ENCODE measurements at places on chromosomes 2 and 18.

DNA sequence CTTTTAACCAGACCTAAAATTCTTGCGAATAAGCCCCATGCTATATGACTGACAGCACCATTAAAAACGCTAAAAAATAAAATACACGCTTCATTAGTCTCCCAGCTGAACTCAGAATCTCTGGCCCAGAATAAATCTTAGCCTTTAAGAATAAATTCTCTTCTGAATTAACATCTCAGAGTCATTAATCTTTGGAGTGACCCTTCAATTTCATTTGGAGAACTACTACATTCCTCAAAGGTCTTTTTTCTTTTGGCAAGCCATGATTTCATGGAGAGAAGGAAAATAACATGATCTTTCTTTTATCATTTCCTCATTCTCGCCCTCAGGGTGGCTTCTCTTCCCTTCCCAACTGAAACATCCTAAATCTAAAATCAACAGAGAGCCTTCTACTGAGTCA, 259.0 kb downstream of the AFF3 start:
- DNase-seq, result peak; percentile 39

DNA sequence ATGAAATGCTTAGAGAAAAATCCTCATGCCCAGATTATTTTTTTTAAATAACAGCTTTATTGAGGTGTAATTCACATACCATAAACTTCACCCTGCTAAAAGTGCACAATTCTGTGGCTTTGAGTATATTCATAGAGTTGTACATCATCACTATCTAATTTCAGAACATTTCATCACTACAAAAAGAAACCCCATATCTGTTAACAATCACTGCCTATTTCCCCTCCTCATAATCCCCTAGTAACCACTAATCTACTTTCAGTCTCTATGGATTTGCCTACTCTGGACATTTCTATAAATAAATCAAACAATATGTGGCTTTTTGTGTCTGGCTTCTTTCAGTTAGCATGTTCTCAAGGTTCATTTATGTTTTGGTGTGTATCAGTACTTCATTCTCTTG, 51.4 kb downstream of the OSBPL1A start:
- DNase-seq, result peak; percentile 74

DNA sequence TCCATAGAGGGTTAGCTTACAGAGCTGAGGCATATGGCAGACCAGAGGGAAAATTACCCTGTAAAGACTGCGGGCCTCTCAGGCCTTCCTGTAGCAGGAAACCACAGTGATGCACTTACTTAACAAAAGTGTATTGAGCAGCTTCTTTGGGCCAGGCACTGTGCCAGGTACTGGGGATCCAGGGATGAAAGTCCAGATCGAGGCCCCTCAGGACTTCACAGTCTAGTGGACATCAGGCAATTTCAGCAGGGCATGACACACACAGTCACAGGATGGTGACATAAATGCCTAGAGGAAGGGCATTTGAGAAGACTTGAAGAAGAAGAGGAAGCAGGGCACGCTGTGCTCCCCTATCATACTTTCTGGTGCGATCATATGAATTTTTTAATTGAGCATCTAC, 71.7 kb downstream of the MARCO start:
- DNase-seq, result no peak

- peak; percentile 68 for DNase-seq
Measured at GRCh38 chr18:36688020-36688965, 140.5 kb downstream of the TPGS2 start.

DNA sequence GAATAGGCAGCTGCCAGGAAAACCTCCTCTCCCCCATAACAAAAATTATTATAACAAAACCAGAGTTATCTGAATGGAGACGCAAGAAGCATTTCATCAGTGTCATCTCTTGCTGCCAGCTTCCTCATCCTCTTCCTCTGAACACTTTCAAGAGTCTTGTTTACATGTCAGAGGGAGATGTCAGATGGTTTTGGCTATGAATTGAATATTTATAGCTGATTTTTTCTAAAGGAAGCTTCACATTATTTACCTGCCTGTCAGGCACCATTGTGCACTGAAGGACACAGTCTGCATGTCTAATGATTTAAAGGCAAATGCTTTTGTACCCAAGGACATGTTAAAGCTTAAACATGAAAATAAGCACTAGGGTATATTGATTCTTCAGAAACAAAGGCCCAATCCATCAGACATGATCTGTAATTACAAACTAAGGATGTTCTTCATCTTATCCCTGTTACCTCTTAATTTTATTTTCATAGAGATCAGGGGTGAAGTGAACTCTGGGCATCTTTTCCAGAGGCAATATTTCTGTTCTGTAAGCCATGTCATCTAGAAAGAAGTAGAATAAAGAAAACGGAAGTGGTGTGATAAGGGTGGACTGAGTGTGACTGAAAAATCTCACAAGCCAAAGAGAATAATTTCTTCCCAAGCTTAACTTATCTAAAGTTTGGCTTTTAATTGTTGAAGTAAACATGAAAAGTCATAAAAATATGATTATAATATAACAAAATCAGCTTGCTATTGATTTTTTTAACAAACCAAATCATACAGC, 168.7 kb downstream of the ANKRD44 start:
- no peak for DNase-seq

GRCh38 chr2:20191714-20192569, 33.0 kb downstream of the SDC1 start:
- no peak for DNase-seq

- DNase-seq, result peak; percentile 56
Measured at GRCh38 chr18:25759111-25759510, 331.3 kb downstream of the SS18 start.

DNA sequence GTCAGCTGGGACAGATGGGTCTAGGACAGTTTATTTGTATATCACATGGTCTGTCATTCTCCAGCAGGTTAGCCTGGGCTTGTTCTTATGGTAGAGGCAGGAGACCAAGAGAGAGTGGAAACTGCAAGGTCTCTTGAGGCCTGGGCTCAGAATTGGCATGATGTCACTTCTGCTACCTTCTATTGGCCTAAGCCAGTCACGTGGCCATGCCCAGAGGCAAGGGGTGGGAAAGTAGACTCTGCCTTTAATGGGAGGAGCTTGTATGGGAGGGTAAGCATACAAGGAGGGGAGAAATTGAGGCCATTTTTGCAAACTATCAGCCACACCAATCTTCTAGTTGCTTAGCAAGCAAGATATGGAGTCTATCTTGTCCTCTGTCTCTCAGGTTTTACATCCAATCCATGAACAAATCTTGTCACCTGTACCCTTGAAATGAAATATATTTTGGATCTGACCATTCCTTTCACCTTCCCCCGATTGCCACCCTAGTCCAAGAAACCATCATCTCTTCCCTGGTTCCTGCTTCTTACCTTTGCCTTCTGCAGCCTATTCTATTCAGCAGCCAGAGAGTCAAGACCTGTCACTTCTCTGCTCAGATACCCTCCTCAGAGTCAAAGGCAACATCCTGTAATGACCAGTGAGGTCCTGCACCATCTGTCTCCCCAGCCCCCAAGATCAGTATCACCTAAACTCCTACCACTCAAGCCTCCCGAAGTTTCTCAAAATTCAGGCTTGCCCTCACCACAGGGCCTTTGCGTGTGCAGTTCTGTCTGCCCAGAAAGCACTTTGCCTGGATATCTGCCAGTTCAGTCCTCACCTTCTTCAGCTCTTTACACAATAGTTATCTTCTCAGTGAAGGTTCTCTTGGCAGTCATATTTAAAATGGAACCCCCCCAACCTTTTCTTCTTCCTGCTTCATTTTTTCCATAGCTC, 240.0 kb downstream of the LOXHD1 start:
- DNase-seq, result no peak

GRCh38 chr2:8095978-8096377, 585.9 kb upstream of the ID2 start:
- no peak for DNase-seq

DNA sequence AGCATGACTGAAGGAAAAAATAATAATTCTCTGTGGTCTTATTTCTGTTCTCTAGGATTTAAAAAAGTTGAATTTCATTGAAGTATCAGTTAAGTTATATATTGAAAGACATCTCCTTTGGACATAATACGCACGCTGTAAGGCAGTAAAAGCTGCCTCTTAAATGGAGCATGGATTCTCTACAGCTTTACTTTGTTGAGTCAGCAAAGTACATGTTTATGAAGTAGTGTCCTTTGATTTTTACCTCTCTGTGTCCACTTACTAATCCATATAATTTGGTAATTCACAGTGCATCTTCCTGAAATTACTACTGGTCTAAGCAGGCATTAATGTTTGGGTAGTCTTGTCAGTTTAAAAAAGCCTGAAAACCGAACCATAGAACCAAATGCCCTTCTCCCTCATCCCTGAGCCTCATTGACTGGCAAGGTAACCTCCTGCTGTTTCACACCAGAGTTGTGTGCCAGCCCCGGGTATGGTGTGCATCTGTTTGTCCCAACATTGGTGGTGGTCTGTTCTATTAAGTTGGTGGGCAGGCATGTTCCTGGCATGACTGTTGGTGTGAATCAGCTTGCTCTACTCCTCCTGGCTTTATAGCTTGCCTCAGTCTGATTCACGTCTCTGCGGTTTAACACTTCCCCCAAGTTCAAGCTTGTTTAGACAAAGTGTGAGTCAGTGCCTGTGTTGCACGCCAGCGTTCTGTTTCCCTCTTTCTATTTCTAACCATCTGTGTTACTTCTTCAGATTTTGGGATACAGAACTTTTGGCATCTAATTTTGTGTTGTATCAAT, 71.0 kb upstream of the ITM2C start:
- DNase-seq, result peak; percentile 99

DNA sequence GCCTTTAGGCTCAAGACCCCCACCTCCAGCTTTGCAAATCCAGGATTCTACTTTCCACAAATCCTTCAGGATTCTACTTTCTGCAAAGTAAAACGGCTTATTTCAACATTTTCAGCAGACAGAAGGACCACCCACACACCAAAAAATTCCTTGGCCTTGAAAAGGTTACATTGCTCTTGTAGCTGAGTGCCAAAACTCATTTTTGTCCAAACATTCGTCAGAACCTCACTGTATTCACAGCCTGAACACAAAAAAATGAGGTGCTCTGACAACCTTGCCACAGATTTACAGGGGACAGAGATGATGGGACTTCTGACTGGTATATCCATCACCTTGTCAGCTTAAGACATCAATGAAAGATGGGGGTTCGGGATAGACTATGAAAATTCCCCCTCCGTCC, 63.0 kb upstream of the COX7A2L start:
- DNase-seq, result peak; percentile 78

DNA sequence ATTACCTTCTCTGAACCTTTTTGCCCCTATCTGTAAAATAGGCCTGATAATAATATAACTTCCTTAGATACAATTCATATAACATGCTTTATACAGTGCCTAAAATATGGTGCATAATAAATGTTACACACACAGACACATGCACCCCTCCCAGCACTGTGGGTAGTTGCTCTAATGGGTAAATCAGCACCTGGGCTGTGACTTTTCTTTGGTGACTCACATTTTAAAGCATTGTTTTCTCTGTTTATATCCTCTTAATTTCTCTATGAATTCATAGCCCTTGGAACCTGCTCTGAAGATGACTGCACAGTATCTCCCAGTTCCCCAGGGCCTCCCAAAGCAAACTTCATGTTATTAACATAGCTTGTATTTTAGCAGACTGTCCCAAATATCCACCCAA, 248.2 kb upstream of the TNP1 start:
- no peak for DNase-seq

DNA sequence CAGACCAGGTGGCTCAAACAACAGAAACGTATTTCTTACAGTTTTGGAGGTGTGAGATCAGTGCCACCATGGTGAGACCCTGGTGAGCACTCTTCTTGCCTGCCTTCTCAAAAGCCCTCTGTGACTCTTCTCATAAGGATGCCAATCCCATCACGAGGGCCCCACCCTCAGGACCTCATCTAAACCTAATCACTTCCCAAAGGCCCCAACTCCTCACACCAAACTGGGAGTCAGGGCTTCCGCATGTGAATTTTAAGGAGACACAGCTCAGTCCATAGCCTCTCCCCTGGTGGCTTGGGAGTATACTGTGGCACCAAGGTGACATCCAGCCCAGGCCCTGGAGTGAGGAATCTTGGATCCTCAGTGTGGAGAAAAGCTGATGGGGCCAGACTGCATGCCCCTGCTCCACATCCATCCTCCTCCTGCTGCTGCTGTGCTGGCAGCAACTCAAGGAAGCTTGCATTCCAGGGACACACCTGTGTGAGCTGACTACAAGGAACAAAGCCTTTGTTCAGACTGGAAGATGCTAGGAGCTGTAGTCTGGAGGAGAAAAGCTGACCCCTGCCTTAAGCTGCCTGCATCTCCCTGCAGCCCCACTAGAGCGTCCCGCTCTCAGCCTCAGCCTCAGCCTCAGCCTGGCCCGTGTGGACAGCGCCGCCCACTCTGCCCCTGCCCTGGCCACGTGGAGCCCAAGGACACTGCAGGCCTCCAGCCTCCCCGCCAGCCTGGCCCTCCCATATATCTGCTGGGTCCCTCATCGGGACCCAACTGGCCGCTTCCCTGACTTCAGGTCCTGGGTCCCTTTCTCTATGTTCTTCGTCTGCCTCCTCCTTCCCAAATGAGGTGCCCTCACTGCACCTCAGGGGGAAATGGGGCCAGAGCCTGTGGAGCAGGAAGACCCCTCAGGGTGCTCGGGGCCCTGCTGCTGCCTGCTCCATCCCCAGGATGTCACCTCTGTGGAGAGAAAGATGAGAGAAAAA, 87.8 kb upstream of the RAB6C start:
- no peak for DNase-seq

DNA sequence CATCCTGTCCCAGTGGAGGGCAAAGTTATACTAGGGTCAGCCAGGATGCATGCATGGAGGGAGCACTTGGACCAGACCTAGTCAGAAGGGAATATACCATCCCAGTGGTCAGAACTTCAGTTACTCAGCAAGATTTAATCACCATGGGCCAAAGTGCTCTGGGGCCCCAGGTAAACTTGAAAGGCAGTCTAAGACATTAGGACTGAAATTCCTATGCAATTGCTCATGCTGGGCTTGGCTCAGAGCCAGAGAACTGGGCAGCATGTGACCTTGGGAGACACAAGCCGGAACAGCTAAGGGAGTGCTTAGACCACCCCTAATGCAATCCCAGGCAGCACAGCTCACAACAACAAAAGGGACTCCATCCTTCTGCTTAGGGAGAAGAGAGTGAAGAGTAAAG, 401.3 kb downstream of the KCNJ3 start:
- no peak for DNase-seq

GRCh38 chr2:77807531-77808215, 285.5 kb upstream of the LRRTM4 start:
- DNase-seq, result no peak

- peak; percentile 45 for DNase-seq
Measured at GRCh38 chr18:46480226-46480625, 176.8 kb downstream of the LOXHD1 start.

GRCh38 chr18:35387152-35387571, 10.0 kb upstream of the ZNF396 start:
- DNase-seq, result peak; percentile 28

DNA sequence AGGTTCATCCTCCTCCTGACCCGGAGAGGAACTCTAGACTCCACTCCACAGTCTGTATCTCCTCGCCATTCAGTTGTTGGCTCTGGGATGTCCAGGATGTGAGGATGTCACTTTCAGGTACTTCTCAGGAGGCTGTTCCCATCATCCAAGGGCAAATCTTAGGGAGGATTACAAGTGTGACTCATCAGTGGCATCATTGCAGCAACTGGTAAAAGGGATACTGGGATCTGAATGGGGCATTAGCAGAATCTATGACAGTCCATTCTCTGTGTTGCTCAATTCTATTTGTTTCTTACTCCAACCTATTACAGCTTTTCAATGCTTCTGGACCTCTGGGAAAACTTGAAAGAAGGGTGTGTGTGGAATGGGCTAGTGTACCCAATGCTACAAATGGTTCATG, 81.5 kb upstream of the FN1 start:
- no peak for DNase-seq

GRCh38 chr2:101107241-101107640, 43.9 kb downstream of the TBC1D8 start:
- peak; percentile 13 for DNase-seq

All from fibroblast of upper back skin (primary cell).